Activated CD4-positive, alpha-beta T cell treated with anti-CD3 and anti-CD28 coated beads, Interleukin-2, Interleukin-4, amounts not matched to agents 100 ng/mL and 50 ng/mL, durations not matched to agents 16 hours and 8 hours (primary cell): ENCODE measurements at places on chromosomes 3 and 15.

GRCh38 chr3:150385296-150386242 lies 22.5 kb upstream of the TSC22D2 start:
- DNase-seq, result no peak

GRCh38 chr15:66849393-66849745 lies 147.3 kb downstream of the SMAD6 start:
- no peak for DNase-seq

- no peak for DNase-seq
Measured at GRCh38 chr3:177299250-177299649, 102.0 kb upstream of the TBL1XR1 start.

DNA sequence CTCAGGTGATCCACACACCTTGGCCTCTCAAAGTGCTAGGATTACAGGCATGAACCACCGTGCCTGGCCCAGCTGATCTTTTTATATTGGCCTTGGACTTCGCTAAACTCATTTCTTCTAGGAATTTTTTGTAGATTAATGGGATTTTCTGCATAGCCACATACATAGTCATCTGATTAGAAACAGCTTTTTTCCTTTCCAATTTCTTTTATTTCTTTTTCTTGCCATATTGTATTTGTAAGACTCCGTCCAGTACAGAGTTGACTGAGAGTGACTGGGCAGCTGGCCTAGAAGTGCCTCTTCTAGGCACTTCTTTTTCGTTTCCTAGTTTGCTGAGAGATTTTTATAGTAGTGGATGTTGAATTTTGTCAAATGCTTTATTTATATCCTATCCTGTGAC lies 37.4 kb downstream of the ARIH1 start:
- DNase-seq, result no peak

GRCh38 chr15:49178497-49178896 lies 8.4 kb downstream of the GALK2 start:
- no peak for DNase-seq

DNA sequence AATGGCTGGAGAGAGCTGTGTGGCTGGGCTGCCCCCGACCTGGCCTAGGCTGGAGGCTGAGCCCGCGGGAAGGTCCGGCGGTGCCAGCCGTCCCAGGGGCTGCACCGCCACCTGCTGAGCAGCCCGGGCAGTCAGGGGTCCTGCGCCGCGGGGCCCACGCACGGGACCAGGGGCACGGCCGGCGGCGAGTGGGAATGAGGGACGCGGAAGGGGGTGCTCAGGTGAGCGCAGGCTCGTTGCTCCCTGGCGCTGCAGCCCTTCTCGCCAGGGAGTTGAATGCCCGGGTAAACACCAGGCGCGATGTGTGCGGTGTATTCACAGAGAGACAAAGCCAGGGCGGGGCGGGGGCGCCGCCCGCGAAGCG lies 666 bp upstream of the SEMA3F start:
- DNase-seq, result no peak

DNA sequence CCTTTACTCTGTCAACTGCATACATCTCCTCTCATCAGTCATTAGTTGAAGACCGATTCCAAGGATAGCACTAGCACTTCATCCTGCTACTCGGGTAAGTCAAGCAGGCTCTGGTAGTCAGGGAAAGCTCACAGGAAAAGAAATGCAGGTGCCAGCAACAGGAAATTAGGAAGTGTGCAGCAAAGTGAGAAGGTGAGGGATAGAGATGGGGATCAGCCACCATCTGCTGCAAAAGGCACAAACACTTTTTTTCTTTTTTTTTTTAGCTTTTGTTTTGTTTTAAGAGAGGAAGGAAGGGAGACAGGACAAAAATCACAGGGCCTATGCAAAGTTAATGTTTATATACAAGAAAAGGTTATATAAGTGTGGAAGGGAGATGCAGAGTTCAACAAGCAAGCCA lies 9.0 kb upstream of the BTLA start:
- no peak for DNase-seq

DNA sequence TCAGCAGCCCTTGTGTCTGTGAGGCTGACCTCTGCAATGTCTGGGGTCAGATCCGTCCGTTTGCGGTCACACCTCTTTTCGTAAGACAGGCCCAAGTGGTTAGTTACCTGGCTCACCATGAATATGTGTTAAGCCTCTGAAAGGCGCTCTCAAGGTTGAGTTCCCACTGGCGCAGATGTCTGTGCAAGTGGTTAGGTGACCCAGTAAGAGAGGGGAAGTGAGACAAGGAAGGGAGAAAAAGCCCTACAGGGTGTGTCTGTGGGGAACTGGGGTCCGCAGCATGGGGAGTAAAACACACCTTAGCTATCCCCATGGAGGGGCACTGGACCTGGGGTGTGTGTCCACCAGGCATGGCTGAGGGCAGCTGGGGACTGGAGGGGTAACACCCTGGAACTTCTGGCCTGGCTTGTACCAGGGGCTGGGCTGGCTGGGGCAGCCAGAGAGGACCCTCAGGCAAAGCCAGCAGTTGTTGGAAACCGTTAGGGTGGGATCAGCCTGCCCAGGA lies 391.6 kb upstream of the PROK2 start:
- no peak for DNase-seq

- peak; percentile 60 for DNase-seq
Measured at GRCh38 chr15:72770673-72771328, 12.8 kb downstream of the ADPGK start.

DNA sequence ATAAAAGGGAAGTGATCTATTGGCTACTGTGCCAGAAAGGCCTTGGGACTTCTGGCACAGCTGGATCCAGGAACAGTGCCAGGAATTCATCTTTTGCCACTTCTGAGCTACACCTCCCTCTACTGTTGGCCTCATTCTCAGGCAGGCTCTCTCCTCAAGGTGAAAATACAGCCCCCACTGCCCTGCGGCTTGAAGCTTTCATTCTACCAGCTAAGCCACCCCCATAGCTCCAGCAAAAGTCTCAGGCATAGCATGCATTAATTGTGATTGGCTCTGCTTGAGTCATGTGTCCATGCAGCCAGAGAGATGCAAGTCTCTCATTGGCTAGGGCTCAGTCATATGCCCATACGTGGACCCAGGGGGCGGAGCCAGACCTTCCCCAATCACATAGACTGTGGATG lies 142.4 kb downstream of the TPRA1 start:
- DNase-seq, result no peak

DNA sequence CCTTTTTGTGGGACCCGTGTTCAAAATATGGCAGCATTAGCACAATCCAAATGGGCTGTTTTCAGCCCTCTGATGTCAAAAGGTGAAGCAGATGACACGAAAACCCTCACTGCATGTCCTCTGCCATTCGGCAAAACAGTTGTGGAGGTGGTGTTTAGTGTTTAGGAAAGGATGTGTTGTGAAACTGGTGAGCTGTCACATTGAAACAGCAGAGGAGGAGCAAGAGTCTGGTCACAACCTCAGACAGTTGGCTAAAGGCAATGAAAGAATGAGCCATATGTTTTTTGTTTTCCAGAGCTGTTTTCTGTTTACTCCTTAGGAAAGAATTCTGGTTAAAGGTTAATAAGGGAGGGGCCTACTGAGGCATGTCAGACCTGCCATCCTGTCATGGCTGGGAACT lies 140.7 kb downstream of the VPS8 start:
- no peak for DNase-seq

DNA sequence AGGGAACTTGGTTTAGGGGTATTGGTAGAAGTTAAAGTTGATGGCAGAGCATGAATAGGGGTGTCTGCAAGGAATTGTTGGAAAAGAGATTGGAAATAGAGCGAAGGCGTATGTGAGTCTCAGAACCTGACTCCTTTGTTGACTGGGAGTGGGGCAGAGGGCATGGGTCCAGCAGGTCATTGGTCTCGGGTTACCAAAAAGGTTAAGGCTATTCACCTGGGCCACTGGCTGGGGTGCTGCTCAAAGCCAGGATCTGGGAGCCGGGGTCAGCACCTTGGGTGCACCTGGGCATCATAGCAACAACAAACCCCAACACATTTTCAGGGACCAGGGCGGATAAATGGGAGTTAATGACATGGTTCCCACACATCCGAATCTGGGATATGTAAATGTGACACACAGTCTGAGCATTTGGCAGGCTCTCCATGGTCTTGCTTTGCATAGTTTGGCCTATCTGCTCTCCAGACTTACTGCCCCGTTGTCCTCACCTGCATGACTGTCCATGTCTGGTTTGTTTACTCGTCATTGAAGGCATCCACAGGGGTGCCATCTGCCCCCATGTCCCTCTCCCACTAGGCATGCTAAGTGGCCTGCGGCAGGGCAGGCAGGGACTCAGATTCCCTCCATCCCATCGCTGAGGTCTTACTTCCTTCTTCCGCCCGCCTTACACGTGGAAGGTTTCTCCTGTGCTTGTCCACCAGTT lies 10.1 kb downstream of the KLF13 start:
- no peak for DNase-seq

- DNase-seq, result no peak
Measured at GRCh38 chr3:63857311-63857710, 6.3 kb downstream of the THOC7 start.

DNA sequence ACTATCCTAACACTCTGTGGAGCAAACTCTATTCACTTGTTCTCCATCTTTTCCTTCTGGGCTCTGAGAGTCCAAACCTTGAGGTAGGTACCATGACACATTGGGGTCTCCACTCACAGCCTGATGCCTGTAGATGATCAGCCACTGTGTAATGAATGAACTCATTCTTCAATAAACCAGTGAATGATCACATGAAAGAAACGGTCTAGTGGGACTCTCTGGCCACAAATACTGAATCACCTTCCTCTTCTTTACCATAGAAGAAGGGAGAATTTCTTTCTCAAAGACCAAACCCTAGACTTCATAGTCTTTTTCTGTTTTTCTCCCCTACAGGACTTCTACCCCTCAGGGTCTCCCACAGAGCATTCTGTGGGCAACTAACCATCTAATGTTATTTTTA lies 20.5 kb upstream of the ABHD2 start:
- DNase-seq, result peak; percentile 36

GRCh38 chr3:149366941-149367840 lies 10.3 kb downstream of the TM4SF1 start:
- peak; percentile 17 for DNase-seq

- DNase-seq, result no peak
Measured at GRCh38 chr15:99762288-99762687, 29.1 kb upstream of the LYSMD4 start.

DNA sequence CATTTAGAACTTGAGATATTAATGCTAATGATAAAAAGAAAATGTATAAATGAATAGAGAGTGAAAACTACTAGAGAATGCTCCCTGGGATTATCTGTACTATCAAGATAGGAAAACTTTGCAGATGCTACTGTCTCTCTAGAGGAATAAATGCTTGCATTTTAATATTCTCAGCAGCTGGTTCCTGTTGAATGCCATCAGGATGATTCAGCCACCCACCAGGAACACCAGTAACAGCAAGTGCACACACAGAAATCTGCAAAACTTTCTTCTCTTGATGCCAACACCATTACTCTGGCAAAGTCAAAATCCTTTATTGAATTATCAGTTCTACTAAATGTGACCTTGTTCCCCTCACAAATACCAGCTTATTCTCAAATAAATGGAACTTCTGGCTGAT lies 148.4 kb downstream of the TIGIT start:
- no peak for DNase-seq

- DNase-seq, result no peak
Measured at GRCh38 chr3:88936831-88937230, 170.6 kb upstream of the EPHA3 start.

DNA sequence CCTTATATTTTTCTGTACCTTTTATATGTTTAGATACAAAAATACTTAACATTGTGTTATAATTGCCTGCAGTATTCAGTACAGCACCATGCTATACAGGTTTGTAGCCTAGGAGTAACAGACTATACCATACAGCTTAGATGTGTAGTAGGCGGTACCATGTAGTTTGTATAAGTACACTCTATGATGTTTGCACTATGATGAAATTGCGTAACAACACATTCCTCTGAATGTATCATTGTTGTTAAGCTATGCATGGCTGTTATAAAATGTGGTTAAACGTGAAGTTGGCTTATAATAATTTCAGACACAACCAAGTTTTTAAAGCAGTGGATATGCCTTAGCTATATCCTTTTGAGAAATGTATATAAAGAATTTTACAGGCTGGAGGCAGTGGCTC lies 328.3 kb downstream of the PLCL2 start:
- no peak for DNase-seq

- DNase-seq, result no peak
Measured at GRCh38 chr3:65039754-65040210, 352.0 kb upstream of the ADAMTS9 start.

DNA sequence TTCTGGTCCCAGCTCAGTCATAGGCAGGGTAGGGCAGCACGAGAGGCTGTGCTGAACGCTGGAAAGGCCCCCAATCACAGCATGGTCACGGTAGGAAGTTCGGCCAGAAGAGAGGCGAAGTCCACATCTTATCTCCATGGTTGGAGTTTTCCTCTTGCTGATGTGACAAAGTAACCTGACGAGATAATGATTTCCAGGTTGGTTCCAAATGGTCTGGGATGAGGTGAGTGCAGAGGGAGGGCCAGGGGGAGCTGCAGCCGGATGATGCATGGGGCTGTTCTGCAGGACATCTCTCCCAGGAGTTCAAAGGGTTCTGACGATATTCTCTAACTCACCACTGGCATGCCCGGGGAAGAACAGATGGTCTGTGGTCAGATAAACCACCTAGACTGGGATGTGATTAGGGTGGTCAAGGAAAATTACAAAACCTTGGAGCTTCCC lies 83.2 kb upstream of the WNT5A start:
- no peak for DNase-seq

DNA sequence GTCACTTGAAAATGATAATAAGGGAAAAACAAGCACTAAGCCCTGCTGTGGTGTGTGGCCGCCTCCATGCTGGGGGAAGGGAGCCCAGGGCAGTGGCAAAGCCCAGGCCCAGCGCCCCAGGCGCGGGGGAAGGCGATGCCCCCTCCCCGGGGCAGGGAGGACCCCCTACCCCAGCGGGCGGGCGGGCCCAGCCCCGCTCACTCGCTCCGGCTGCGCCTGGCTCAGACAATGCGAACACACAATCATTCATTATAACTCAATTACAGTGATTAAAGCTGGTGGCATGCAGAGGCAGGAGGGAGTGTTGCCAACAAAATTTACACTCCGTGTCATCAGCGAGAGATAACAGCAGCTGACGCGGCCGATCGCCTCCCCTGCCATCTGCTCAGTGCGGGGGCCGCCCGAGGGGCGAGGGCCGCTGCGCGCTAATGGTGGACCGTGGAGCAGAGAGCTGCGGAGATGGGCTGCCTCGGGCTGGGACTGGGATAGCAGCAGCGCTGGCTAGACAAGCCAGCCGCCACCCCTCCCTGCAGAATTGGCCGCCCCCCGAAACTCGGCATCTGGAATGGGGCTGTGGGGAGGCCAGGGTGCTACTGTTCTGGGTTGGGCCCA lies 64.1 kb downstream of the TLE3 start:
- DNase-seq, result no peak

DNA sequence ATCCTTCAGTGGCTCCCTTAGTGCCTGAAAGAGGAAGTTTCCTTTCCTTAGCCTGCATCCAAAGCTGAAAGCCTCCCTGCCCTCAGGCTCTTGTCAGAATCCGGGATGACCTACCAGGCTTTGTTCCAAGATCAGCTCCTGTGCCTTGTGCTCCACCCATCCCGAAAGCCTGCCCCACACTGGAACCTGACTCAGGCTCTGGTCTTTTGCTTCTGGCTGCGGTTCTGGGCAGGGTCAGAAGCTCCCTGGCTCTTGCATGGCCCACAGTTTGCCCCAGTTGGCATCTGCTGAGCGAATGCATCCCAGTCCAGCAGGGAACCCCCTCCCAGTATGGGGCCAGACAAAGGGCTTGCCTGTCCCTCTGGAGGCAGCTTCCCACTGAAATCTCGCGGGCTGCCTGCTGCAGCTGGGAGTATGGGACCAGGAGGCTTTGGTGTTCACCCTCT lies 25.9 kb upstream of the KIF23 start:
- no peak for DNase-seq

- no peak for DNase-seq
Measured at GRCh38 chr3:101946906-101947305, 97.6 kb downstream of the NFKBIZ start.
